ENCODE measurements at places on chromosomes 3 and 15.

DNA sequence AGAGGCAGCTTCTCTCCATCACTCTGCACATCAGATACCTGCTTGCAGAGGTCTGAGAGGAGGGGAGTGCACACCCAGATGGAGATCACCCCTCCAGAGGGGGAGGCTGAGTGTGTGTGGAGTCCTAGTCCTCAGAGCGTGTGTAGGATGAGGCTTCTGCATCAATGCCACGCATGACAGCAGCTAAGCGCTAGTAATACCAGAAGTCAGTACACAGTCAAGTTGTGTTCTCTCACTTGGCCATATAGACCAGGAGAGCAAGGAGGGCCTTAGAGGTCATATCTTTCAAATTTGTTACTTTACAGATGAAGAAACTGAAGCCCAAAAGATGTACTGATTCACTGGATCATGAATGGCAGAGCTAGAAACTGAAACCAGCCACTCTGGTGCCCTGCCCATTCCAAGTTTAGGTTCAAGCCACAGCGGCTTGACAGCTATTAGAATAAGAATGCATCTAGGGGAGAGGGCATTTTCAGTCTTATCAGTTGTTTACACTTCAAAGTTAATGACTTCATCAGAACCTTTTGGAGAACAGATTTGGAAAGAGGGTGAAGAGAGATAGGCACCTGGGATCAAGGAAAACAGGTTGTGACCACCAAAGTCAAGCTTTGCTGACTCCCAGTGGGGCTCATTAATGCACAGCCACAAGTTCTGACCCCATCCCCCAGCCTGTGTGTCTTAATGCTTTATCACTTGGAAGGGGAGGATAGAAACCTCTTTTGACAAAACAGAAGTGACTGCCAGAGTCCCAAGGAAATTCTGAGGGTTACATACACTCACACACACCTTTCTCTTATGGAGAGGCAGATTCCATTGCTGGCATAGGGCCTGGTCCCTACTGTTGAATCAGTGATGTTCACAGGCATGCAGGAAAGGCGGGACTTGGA, 310.3 kb downstream of the CHST2 start:
- no peak for DNase-seq

DNA sequence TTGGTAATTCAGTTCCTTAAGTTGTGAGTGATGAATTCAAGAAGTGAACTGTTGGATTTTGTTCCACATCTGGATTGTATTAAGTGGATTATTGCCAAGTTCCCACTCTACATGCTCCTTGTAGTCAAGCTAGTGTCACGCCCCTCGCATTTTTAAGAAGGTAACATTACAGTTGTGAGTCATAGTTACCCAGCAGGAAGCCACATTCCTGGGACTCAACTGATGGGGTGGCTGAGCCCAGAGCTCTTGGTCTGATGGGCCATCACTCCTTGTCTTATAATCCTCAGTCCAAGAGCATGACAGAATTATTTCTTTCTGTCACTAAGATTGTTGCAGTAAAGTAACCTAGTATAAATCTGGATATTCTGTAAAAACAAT, 102.7 kb downstream of the PTPRG start:
- DNase-seq: no peak

DNA sequence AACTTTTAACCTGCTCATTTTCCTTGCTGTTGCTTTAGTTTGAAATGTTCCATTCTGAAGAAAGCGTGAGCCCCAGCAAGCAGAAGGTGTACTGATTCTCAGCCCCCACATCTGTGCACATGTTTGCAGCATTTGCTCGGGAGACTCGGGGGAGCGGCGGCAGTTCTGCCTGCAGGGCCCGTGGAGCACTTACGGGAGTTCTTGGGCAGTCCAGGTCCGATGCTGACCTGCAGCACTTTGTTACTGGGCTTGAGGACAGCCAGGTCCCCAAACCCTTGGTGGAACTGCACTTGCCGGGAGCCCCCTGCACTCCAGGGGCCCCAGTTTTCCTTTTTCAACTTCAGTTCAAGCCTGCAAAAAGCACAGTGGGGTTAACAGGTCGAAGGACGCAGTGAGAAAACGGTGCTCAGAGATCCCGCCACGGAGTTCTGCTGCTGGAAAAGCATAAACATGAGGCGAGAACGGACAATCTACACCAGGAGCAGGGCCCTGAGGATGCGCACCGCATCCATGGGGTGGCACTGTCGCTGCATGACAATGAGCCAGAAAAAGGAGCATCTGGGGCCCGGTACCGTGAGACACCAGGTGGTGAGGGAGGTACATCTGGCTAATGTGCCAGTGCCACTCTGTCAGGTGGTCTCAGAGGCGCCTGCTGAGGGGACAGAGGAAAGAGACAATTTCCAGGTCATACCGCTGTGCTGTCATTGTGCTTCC, 45.6 kb upstream of the LDHAL6B start:
- no peak for DNase-seq

- no peak for DNase-seq
These were observed 130.3 kb downstream of the LIPC start for GRCh38 chr15:58562135-58562534.

- DNase-seq: no peak
These were observed 156.3 kb upstream of the UBE2E1 start for GRCh38 chr3:23649448-23649847.

- DNase-seq: no peak
These were observed 587 bp downstream of the PIGX start for GRCh38 chr3:196712514-196713413.

GRCh38 chr3:72071624-72072023, 286.7 kb upstream of the PROK2 start:
- no peak for DNase-seq

GRCh38 chr3:72078676-72079368, 293.9 kb upstream of the PROK2 start:
- no peak for DNase-seq

DNA sequence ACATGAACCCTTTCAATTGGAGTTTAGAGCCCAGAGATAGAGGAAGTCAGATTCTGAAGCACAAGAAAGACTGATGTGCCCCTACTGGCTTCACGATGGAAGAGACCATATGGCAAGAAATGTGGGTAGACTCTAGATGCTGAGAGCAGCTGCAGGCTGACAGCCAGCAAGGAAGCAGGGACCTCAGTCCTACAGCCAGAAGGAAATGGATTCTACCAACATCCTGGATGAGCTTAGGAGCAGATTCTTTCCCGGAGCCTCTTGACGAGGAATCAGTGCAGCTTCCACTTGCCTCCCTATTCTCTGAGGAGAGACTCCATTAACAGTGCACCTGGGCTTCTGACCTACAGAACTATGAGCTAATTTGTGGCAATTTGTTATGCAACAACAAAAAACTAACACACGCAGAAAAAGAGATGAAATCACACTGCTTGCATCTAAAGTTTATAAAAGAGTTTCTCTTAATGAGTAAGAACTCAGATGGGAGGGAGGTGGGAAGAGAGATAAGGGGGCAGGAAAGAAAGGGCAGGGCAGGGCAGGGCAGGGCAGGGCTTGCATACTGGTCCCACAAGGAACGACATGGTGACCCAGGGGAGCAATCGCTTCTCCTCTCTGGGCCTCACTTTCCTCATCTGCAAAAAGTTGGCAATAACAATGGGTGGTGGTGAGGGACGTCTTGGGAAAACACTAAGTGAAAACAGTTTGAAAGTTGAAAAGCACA, 440.9 kb downstream of the FOXP1 start:
- DNase-seq: no peak

DNA sequence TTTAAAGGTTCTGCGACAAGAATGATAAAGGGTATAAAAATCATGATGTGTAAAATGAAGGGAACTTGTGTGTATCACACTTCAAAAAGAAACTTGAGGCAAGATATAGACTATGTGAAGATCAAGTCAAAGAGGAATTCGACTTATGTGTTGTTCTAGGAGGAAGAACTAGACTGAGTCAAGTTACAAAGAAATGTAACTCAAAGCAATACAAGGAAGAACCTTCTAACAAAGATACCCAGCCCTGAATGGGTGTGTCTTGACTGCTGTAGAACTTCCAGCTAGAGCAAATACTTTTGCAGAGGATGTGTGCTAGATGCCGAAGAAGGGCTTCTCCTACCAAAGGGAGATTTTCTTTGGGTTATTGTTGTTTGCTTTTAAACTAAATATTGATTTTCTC, 2.4 kb downstream of the SLC49A4 start:
- no peak for DNase-seq

DNA sequence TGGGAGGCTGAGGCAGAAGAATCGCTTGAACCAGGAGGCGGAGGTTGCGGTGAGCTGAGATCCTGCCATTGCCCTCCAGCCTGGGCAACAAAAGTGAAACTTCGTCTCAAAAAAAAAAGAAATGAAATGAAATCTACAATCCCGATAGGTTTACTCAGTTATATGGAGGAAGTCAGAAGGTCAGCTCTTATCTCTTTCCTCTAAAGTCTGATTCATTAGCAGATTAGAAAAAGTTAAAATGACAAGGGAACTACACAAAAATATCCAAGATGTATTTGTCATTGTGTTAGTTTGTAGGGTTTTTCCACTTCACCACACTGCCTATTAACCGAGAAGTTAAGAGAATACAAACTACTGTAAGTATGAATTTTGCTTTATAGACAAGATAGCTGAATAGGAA, 420.6 kb downstream of the SHQ1 start:
- DNase-seq: no peak

DNA sequence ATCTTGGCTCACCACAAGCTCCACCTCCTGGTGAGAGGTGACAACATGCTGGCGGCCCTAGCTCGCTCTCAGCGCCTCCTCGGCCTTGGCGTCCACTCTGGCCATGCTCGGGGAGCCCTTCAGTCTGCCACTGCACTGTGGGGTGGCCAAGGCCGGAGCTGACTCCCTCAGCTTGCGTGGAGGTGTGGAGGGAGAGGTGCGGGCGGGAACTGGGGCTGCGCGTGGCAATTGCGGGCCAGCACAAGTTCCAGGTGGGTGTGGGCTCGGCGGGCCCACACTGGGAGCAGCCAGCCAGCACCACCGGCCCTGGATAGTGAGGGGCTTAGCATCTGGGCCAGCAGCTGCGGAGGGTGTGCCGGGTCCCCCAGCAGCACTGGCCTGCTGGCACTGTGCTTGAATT, 275.7 kb upstream of the P2RY1 start:
- DNase-seq: no peak

DNA sequence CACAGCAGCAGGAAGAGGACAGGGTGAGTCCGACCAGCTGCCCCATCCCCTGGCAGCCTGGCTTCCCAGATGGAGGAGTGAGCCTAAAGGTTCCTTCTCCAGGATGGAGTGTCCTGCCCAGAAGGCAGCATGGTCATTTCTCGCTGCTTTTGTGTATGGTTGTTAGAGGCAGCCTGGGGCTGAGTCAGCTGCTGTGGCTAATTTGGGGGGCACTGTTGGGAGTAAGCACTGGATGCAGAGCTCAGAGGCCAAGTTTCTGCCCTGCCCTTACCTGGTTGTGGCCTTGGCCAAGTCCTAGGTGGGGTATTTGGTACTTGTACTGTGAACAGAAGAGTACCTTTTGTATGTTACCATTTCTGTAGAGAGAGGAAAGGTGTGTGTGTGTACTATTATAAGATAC, 78.6 kb downstream of the ADAMTS7 start:
- DNase-seq: no peak

DNA sequence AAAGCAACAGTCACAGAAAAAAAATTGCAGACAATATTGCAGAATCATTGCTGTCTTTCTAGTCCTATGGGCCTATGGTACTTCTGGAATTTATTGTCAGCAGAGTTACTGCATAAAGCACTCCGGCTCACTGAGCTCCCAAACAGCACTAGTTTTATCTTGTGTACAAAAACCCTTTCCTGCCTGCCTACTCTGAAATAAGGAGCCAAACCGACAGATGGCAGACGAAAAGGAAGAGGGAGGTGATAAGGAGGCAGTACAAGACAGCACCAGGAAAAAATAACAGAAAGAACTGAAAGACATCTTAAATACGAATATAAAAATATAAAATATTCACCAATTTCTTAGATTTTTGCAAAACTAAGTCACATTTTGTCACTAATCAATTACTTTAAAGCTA, 15.6 kb downstream of the HERC1 start:
- DNase-seq: no peak

DNA sequence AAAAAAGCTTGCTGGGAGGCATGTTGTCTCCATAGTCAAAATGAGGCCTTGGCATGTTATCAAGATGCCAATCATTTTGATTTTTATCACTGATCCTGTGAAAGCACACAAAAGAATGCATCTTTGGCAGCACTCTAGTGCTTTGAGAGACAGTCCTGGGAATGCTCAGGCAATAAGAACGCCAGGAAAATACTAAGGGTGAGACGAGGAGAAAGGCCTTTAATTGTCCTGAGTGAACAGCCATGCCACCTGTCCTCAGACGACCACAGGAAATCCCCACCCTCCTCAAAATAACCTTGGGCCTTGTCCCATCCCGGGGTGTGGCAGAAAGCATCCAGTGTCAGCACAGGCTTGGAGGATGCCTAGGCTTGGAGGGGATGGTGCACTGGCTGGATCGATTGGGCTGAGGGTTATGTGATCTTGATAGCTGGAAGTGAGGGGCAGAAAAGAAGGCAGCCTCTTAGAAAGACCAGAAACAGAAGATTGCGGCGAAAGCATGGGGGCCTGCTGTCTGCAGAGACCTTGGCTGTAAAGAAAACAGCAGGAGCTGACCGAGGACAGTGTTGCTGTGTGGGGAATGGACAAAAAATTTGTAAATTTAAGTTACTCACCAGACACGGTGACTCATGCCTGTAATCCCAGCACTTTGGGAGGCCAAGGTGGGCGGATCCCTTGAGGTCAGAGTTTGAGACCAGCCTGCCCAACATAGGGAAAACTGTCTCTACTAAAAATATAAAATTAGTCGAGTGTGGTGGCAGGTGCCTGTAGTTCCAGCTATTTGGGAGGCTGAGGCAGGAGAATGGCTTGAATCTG, 7.3 kb downstream of the TMEM158 start:
- no peak for DNase-seq

- DNase-seq: no peak
These were observed 89.4 kb upstream of the RGMA start for GRCh38 chr15:93178371-93178770.

DNA sequence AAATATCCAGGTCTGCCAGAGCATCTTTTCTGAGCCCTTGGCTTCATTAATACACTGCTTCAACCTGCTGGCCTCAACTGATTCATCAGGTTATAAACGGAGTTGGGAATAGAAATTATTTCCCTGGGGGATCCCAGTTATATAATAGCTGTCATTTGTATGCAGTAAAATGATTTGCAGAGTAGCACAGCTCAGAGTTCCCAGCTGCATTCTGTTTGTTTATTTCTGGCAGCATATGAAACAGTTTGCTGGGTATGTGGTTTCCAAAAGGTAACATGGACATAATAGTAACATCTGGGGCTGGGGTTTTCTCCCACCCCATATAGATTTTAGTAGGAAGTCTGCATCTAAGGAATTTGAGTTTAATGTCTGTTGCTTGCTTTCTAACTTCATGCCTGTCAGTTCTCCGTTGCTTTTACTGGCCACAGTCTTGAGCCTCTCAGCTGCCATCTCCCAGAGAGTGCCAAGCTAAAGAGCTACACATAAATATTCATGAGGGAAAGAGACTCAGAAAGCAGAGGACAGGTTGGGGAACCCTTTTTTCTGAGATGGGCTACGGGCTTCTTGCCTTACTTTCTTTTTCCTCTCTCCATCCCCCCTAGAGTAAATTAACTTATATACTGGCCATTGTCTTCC, 124.6 kb downstream of the TMEM108 start:
- no peak for DNase-seq

Measured in NCI-H774 (cell line).